ENCODE measurements at places on chromosomes 5 and 9.

DNA sequence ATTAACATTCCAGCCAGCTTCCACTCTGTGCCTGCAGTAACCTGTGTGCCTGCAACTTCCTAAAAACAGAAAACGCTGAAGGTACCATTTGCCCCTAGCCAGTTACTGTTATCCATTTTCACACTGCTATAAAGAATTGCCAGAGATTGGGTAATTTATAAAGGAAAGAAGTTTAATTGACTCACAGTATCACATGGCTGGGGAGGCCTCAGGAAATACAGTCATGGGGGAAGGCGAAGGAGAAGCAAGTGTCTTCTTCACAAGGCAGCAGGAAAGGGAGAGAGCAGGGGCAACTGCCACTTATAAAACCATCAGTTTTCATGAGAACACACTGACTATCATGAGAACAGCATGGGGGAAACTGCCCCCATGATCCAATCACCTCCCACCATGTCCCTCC is 31.2 kb downstream of the PTCD2 start:
- DNase-seq, result no peak

DNA sequence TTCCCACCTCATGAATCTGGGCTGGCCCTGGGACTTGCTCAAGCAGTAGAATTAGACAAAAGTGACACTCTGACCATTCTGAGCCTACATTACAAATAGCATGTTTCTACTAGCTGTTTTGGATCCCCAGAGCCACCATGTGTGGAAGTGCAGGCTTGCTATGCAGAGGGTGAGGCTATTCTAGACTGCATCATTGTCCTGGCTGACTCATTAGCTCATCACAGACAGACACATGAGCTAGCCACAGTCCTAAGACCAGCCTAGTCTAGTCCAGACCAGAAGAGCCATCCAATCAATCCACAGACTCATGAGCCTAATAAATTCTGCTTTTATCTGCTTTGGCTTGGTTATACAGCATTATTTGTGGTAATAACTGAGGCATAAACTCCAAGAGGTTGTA is 351.9 kb downstream of the PRELID2 start:
- no peak for DNase-seq

- peak; percentile 98 for DNase-seq
Observed at GRCh38 chr9:124011460-124012301, at the start of gene LHX2. Gene LHX2 (plus strand): TSS chr9:124011768. CDS start chr9:124012349, 581 bp downstream.

GRCh38 chr5:140115186-140115500 is 1.2 kb downstream of the PURA start:
- no peak for DNase-seq

DNA sequence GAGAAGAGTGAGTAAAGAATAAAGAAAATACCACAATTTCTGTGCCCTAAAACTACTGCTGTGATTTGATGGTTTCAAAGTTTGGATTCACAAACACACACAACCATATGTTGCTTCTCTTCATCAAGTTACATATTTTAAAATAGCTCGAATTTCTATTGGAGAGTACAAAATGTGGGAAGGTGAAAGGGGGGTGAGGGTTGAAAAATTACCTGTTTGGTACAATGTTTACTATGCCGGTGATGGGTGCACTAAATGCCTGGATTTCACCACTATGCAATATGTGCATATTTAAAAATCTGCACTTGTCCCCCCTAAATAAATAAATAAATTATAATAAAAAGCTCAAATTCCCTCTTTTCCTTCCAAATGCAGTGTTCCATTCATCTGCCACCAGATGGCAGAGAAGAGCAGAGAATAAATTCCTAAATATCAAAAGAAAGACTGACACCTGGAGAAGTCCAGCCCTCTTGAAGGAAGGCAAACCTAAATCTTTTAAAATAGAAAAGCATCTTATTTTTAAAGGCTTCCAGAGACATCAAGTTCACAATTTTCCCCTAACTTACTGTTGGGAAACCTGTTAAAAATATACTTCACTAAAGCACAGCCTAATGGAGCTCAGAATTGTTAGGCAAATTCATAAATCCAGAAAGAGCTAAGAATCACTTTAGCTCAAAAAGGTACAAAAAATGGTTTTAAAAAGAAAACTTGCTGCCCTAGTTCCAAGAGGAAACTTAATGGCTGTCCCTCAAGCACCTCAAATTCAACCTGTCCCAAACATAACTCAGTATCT is 24.8 kb upstream of the HNRNPA0 start:
- DNase-seq, result peak; percentile 15

DNA sequence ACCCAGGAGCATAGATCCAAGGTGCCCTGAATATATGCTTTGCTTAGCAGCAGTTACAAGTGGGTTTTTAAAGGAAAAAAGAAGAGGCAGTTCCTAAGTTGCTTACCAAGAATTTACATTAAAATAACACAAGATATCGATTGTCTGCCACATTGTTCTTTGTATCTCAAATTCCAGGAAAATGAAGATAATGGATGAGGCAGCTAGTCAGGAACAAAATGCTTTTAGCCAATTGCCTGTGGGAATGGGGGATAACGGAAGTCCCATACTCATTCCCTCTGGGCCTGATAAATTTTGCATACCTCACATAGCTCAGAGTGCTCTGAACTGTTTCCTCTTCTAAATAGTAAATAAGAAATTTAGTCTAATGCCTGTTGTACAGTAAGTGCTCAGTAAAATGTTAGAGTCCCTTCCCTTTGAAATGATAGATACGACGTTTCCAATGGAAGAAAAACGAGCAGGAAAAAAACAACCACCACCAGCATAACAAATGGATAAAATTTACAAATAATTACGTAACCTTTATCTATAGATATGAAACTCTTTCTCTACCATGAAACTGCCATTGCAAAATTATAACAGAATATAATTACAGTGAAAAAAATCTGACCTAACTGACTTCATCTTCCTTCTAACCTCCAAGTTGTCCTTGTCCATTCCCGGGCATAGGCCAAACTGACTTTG is 35.5 kb upstream of the TENT2 start:
- DNase-seq, result no peak

Data from NCI-H774 (cell line).